ENCODE measurements at places on chromosomes 7 and 10. TPM values are rescaled to one million over a fixed set of nuclear protein-coding genes. Genes with fewer than 3 reads are reported as not detected.

DNA sequence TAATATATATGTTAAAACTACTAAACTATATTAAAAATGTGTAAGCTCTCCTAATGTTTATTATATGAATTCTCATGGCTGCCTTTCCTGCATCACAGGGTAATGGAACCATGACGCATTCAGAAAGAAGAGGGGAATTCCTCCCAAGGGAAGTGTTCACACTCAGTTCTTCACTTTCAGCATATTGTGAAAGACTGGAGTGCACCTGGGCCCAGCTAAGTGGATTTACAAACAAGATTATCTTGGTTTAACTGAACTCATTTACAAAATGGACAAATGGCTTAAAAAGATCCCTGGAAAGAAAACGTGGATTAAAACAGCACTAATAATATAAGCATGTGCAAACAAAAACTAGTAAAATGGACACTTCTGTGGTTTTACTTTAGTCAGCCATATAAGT is 149.8 kb downstream of the DOCK4 start:
- H3K27me3 ChIP-seq: no peaks in the 10 kb centered on the region
- no peaks in the 10 kb centered on the region for H3K36me3 ChIP-seq
- H3K27ac ChIP-seq: no peak overlapping the region
- H3K4me3 ChIP-seq: no peak overlapping the region

DNA sequence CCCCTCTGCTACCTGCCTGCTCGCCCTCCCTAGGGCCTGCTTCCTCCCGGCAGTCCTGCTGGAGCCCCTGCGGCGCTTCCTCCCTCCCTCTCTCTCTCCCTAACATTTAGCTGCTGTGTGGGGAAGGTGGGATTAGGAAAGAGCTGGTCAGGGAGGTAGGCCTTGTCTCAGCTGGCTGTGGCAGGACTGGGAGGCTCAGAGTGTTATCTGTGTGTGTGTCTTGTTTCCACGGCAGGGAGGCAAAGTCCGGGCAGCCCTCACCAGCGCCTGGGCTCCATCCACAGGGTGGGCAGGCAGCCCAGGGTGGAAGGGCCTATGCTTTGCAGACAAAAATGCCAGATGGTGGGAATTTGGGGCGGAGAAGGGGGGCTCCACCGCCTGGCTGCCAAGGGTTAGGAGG is 105.7 kb downstream of the RPS24 start:
- H3K27me3 ChIP-seq: no peaks in the 10 kb centered on the region
- no peak overlapping the region for H3K27ac ChIP-seq
- DNase-seq: no peak
- no peaks in the 10 kb centered on the region for H3K36me3 ChIP-seq
- H3K4me1 ChIP-seq: no peaks in the 10 kb centered on the region

DNA sequence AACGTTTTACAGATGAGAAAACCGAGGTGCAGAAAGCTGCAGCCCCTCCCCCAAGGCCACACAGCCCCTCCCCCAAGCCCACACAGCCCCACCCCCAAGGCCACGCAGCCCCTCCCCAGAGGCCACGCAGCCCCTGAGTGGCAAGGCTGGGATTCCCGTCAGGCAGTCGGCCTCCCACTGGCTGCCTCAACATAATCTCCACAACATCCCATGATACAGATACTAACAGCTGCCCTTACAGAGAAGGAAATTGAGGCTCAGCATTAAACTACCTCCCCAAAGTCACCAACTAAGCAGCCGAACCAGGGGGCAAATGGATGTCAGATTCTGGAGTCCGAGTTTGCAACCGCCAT is 15.9 kb downstream of the SH3PXD2A start:
- H3K4me1 ChIP-seq: peaks cover 90% of the 10 kb centered on the region
- no peaks in the 10 kb centered on the region for H3K36me3 ChIP-seq
- no peak for DNase-seq

HOXA6 gene
- not detected for polyA plus RNA-seq

DNA sequence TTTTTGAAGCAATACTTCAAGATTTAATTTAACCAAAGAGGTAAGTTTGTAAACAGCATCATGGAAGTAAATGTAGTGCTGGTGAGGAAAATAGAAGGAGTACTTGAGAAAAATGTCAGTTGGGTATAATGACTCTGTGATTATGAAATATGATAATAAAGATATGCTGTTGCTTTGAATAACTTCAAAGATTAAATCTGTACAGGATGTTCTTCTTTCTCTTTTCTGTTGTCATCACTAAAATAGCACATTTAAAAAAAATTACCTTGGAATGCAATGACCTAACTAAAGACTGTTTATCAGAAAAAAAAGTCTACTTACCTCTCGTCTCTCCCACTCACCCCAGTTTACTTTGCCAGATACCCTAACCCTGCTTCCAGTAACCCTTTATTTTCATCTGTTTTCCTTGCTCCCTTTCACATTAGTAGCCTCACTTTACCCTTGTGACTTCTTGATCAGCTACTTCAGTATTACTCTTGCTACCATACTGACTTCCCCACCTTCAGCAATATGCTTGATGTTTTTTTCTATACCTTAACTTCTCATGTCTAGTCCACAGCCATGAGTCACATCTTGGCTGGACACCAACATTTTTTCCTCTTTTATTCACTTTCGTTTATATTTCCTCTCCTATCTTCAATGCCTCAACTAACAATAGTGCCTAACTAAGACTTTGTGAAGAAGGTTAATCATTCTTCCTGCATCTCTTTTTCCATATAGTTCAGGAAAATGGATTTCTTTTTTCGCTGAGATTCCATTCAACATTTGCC is 29.7 kb upstream of the TAS2R16 start:
- no peak for DNase-seq
- no peaks in the 10 kb centered on the region for H3K27me3 ChIP-seq
- no peak overlapping the region for H3K27ac ChIP-seq
- no peak overlapping the region for H3K4me3 ChIP-seq

DNA sequence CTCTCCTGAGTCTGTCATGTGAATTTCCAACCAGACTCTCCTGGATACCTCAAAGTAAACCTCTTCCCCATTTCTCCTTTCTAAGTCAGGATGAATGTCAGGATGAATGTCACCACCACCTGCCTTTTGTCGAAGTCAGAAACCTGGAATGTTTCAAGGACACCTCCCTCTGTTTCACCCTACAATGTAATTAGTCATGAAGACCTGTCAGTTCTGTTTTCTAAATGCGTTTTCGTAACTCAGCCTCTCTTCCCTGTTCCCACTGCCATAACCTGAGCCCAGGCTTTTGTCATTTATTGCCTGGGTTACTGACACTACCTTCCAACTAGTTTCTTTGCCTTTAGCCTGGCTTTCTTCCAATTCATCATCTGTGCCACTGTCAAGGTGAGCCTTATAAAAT is 5.5 kb upstream of the STN1 start:
- H3K27me3 ChIP-seq: no peaks in the 10 kb centered on the region
- no peak overlapping the region for H3K4me3 ChIP-seq
- peaks cover 2% of the 10 kb centered on the region for H3K4me1 ChIP-seq
- no peaks in the 10 kb centered on the region for H3K36me3 ChIP-seq
- no peak overlapping the region for H3K27ac ChIP-seq

All from heart right ventricle (tissue), 16 donors.